ENCODE measurements at places on chromosomes 7 and 10. TPM values are rescaled to one million over a fixed set of nuclear protein-coding genes. Genes with fewer than 3 reads are reported as not detected.

Gene RTKN2
- total RNA-seq, result 2.7 TPM

Gene CTNNA3
- 1.1 TPM for total RNA-seq

DNA sequence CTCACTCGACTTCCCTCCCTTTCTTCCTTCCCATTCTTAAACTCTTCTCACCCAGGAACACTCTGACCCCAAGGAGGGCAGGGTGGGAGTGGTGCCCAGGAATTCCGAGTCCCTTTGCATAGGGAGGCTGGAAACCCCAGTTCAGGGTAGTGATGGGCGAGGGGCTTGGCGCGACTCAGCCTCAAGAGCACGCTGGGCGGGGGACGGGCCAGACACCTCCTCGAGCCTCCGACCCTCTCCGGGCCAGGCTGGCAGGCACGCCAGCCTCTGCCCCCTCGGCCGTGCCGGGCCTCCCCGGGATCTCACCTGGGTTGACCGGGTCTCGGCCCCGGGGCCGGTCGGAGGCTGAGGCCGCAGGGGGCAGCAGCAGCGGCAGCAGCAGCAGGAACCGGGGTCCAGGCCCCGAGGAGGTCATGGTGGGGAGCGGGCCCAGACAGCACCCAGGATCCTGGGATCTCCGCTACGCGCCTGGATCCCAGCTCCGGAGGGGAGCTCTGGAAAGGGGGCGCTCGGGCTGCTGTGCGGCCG lies 457 bp downstream of the PLOD3 start:
- no peak for DNase-seq

- no peak for DNase-seq
These were observed 411.6 kb downstream of the GFRA1 start for GRCh38 chr10:115861455-115861854.

- peak; percentile 90 for DNase-seq
These were observed 43.1 kb downstream of the FOXK1 start for GRCh38 chr7:4725014-4725849.

DNA sequence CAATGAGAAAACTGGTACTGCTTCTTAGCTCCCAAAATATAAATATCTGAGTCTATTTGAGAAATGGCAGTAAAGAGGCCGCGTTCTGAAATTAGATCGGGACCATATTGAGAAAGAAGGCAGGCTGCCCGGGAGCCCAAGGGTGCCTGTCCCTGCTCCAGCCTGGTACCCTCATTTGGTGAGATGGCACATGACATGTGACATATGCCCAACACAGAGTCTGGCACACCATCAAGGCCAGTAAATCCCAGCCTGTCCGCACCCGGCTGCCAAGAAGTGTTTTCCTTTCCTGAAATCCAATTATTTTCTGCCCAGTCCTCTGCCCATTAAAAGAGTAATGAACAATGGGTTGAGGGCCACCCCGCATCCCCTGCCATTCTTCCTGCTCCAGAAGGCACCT lies 66.4 kb downstream of the CDH23 start:
- DNase-seq, result no peak
